ENCODE measurements at places on chromosomes 6 and 20. TPM values are rescaled to one million over a fixed set of nuclear protein-coding genes. Genes with fewer than 3 reads are reported as not detected.
A peak's percentile ranks its signal among the peaks of the same experiment; 100 is the strongest.

BPIFB3 gene
- not detected for total RNA-seq

PRSS35 gene
- total RNA-seq = not detected

SEL1L2 gene
- not detected for total RNA-seq

DNA sequence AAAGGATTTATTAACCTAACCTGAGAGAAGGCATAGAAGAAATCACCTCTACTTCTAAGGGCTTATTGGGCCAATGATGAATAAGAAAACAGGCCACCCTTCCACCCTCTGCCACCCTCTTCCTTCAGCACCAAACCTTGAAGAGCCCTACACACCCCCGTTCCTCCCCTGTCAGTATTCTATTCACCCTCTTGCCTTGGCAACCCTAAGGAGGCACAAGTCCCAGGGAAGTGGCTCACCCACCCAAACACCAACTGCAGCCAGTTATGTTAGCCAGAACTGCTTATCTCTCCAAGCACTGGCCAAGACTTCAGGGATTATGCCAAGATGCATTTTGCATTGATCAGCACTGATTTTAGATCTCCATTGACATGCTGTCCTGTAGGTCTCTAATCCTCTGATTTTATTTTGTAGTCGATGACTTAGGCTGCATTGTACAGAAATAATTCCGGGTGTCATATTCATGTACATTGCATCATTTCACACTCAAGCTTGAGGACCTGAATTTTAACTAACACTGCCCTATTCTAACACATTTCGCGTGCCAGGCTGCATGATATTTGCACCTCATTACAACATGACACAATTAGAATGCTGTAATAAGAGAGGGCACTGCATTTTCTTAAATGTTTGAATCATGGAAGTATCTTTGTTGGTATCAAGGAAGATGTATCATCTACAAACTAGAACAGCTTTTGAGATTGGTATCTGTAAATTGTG lies 15.7 kb downstream of the CNKSR3 start:
- ATAC-seq = no peak

DNA sequence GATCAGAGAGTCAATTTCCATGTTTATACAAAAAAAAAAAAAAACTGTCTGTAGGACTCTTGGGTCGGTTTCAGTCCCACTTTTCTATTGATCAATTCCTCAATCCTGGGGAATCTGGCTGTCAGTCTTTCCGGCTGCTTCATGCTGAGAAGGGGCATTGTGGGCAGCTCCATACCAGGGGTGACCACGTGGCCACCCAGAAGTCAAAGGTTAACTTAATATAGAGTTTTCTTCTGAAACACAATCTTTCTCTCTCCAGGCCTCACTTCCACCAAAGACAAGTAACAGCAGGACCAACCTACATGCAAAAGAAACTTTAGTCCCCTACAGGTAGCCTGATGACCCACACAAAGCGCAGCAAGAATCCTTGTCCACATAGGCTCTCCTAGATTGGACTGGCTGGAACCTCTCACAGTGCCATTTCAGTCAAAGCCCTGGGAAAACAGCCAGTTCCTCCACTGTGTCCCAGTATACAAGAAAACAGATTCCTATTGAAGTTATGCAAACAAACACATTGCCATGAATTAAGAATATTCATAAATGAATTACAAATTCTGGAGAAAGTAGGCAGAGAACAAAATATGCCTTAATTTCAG lies 18.5 kb upstream of the SERPINB9 start:
- no peak for ATAC-seq

- ATAC-seq = no peak
Measured at GRCh38 chr20:12997128-12997655, 11.6 kb upstream of the SPTLC3 start.

- ATAC-seq = no peak
Measured at GRCh38 chr20:3532089-3532615, 61.3 kb downstream of the ATRN start.

- peak; percentile 32 for ATAC-seq
Measured at GRCh38 chr6:150686566-150686965, 86.9 kb downstream of the PLEKHG1 start.

All from esophagus mucosa (tissue), 1 donor.